ENCODE measurements at places on chromosomes 11 and 22. TPM values are rescaled to one million over a fixed set of nuclear protein-coding genes. Genes with fewer than 3 reads are reported as not detected.

Gene STX3
- total RNA-seq: 75.8 TPM

Gene CARD18
- total RNA-seq: not detected

Gene SLC36A4
- total RNA-seq: 2.8 TPM

Gene CELSR1
- 12.5 TPM for total RNA-seq

Gene FAM180B
- total RNA-seq: 0.63 TPM

Gene CRY2
- total RNA-seq: 5.1 TPM

Gene SYCE3
- total RNA-seq: not detected

Gene PATE2
- total RNA-seq: 0.53 TPM

Gene SLCO2B1
- total RNA-seq: 0.13 TPM

Gene NCAM1
- total RNA-seq: not detected

Gene OR52N2
- not detected for total RNA-seq

Gene CFAP300
- not detected for total RNA-seq

Gene OR8G5
- total RNA-seq: not detected

Gene LSP1
- total RNA-seq: not detected
